ENCODE measurements at places on chromosomes 13 and 19.

DNA sequence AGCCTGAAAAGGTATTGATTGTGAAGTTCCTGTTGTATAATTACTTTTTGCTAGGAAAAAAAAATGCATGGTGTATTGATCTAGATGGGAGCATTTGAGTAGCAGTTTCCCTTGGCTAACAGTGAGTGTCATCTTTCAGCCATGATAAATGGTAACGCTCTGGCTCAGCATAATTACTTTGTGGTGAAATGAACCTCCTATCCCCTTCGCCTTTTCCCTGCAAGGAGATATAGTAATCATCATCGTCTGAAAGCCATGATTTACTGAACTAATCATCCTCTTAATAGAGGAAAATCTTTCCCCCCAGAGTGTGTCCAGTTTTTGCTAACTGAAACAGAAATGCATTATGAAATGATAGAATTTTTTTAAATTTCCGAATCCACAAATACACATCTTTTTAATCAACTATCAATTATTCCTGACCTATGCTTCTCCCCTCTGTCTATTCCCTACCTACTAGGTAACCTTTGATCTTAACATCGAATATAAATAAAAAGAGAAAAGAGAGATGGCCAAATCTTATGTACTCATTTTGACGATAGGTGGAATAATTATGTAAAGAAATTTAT, 88.7 kb downstream of the MAB21L1 start:
- no peak for DNase-seq

- DNase-seq, result no peak
These were observed 14.4 kb downstream of the MEF2B start for GRCh38 chr19:19155495-19156219.

- DNase-seq, result no peak
These were observed 23.4 kb upstream of the SLITRK1 start for GRCh38 chr13:83905641-83906040.

GRCh38 chr13:30806784-30807183, 71.4 kb downstream of the ALOX5AP start:
- peak; percentile 90 for DNase-seq

DNA sequence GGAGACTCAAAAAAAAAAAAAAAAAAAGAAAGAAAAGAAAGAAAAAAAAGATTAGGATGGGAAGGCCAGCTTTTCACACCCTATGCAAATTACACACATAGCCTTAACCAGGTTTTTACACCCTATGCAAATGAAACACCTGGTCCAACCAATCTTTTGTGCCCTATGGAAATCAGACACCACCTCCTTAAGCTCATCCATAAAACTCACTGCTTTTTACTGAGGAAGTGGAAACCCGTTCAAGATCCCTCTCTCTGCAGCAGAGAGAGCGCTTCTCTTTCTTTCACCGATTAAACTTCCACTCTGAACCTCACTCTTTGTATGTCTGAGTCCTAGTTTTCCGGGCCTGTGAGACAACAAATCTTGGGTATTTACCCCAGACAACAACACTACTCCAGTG, 25.3 kb upstream of the HOMER3 start:
- DNase-seq, result no peak

GRCh38 chr19:30132343-30133075, 190.5 kb downstream of the URI1 start:
- no peak for DNase-seq

DNA sequence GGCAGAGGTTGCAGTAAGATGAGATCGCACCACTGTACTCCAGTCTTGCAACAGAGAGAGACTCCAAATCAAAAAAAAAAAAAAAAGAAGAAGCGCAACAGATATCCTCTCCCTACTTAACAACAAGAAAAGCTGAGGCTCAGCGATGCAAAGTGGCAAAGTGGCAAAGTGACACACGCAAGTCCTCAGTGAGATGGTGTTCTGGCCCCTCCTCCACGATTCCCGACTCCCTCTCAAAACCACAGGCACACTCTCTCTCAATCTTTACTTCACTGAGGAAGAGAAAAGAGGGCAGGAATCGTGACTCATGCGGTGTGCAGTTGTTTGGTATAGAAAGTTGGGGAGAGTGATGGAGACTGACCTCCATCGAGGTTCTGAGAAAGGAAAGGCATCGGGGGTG, 12.6 kb downstream of the FFAR2 start:
- no peak for DNase-seq

- no peak for DNase-seq
These were observed 69.6 kb upstream of the TSHZ3 start for GRCh38 chr19:31418692-31419430.

- DNase-seq, result no peak
These were observed 5.4 kb upstream of the ZSCAN5A start for GRCh38 chr19:56319991-56320390.

- DNase-seq, result no peak
These were observed 85.1 kb downstream of the RNASEH2B start for GRCh38 chr13:50994651-50995050.

GRCh38 chr13:84029396-84029795, 147.1 kb upstream of the SLITRK1 start:
- DNase-seq, result no peak

DNA sequence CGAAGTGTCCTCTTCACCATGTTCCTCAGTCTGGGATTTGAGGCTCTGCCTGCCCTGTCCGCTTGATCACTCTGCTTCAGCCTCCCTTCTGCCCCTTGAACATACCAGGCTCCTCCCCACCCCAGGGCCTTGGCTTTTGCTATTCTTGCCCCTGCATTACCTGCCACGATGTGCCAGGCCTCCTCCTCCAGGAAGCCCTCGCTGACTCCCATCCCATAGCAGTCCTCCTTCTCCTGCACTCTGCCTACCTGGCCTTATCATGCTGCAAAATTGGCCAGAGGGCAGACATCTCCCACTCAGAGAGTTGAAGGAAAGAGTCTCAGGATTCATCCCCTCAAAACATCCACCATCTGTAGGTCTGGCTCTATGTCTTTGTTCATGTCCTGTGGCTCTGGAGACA, 2.2 kb downstream of the YJEFN3 start:
- DNase-seq, result no peak

DNA sequence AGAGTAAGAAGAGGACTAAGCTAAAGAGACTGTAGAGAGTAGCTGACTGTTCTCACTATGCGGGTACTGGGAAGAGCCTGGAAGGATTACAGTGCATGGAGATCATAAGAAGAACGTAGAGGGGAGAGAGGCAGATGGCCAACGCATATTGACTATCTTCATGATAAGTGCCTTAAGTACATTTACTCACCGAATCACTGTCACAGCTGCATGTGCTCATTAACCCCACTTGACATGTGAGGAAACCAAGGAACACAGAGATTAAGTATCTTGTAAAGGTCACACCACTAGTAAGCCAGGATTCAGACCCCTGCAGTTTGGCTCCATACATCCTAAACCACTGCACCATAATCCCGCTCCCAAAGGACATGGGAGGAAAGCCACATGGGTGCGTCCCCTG, 34.1 kb downstream of the SMAD9 start:
- no peak for DNase-seq

DNA sequence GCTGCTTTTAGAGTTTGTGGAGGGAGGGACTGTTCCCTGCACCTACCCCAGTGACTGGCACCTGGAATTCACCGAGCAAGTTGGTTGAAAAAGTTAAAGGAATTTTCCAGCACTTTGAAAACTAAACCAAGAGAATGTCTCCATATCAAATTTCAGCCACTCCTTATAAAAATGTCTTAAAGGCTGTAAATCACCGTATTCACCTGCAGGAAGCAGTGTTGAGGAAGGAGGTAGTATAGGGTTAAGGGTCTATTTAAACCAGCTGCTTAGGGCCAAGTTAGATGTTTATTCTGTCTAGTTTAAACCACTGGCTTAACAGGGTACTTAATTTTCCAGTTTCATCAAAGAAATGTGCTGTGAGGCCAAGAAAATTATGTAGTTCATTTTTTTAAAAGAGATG, 3.8 kb upstream of the RAB20 start:
- DNase-seq, result no peak

DNA sequence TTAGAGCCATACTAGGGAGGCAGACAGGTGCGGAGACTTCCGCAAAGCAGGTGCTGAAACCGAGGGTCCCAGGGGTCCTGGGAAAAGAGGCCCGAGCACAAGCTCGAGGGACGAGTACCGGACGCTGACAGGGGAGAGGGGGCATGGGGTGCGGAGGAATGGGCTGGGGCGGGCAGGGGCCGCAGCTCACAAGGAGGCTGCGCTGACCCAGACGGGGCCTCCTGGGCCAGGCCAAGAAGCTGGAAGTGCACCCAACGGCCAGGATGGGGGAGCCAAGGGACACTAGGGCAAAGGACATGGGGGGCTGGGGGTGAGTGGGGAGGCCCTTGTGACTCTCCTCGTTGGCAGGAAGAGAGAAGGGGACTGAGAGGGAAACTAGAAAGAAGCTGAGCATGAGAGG, 1.8 kb downstream of the POLR2E start:
- DNase-seq, result no peak

DNA sequence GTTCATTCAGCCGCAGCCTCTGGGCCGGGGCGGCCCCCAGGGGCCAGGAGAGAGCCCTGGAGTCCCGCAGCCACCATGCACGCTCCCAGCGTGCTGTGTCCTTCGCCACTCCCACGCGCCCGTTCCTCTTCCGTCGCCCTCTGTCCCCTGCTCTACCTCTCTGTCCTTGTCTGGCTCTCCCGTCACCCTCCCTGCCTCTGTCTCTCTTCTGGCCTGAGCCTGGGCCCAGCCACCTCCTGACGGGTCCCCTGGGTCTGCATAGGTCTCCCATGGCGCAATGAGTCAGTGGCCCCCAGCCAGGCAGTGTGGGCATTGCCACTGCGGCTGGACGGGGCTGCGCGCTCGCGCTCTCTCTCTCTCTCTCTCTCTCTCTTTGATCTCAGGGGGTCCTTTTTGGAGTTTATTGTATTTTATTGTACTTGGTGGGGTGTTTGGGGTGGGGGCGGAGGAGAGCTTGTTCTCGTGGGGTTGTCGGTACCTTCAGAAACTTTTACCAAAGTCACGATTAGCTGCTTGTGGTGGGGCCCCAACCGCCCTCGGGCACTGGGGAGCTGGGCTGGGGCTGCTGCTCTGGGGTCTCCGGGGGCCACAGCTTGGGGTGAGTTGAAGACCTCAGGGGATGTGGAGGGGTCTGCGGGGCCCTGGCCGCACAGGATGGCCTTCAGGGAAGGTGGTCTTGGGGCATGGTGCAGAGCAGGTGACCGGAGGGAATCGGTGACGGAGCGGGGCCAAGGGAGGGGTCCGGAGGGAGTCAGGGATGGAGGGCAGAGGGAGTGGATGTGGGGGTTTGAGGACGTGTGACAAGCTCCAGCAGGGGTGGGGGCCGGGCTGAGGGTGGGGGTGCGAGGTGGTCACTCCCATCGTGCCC, 1.7 kb upstream of the TGFBR3L start:
- no peak for DNase-seq

GRCh38 chr13:47397739-47398138, 500.9 kb upstream of the HTR2A start:
- DNase-seq, result peak; percentile 22

- no peak for DNase-seq
These were observed 14.6 kb downstream of the AKAP8L start for GRCh38 chr19:15404097-15404779.

- DNase-seq, result no peak
These were observed 783 bp upstream of the ZNF587B start for GRCh38 chr19:57829316-57829715.

DNA sequence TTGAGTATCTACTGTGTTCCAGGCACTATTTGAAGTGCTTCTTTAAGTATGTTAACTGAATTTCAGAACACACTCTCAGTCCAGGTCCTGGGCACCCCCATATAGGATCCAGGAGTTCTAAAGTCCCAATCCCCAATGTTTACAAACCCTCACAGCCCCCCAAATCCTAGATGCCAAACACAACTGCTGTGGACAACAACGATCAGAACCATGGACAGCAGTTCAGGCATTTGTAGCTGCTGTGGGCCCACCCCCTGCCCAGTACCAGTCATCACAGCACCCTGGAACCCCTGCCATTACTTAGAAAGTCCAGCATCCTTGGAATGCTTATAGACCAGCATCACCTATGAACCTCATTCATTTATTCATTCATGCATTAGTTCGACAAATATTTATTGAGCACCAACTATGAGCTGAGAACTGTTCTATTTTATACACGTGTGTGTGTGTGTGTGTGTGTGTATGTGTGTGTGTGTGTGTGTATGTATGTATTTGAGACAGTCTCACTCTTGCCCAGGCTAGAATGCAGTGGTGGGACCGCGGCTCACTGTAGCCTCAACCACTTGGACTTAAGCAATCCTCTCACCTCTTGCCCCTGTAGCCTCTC, 19.3 kb upstream of the SDHAF1 start:
- peak; percentile 56 for DNase-seq

- no peak for DNase-seq
These were observed 149.7 kb upstream of the SERP2 start for GRCh38 chr13:44223770-44224444.

DNA sequence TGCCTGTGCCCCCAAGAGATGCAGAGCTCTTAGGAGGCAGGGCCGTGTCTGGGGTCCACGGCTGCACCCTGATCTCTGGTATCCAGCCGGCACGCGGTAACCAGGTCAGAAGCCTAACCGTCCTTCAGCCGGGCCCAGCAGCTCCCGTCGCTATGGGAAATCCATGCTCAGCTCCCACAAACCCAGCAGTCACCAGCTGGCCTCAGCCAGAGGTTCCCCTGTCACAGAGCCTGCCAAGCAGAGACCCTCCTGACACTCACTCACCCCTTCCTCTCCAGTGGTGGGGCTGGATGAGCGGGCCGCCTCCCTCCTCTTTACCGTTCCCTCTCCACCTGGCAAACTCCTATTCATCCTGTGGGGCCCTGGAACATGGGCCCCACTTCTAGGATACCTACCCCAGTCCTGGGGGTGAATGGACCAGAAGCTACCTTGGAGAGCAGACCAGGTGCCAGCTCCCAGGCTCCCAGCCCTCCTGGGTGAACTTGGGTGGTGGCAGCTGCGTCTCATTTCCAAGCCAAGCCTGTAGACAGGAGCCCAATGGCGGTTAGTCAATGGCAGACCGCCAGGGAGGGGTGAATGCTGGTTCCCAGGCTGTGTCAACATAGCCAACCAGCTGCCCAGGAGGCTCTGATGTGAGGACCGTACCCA, 21.4 kb upstream of the TCF3 start:
- DNase-seq, result no peak

- DNase-seq, result no peak
These were observed 7.3 kb upstream of the CCNE1 start for GRCh38 chr19:29804493-29804892.

DNA sequence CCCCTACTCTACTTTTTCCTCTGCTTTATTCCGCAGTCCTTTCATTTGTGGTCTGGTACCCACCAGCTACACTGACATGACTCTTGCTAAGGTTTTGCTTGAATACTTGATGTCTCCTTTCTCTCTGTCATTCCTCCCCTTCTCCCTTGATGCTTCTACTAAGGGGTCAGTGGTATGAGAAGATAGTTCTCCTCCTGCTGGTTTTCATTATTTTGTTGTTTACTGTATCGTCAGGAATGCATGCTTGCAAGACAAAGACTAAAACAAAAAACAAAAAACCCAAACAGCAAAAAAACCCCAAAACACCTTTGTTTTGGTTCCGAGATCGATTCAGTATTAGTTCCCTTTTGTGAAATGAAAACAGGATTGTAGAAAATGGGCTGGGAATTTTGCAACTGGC, 59.5 kb downstream of the PCCA start:
- DNase-seq, result no peak

- DNase-seq, result peak; percentile 36
These were observed 739.1 kb downstream of the DIAPH3 start for GRCh38 chr13:59424661-59425060.

Measured in GM23248 (cell line).